ENCODE measurements at places on chromosomes 5 and 9.

DNA sequence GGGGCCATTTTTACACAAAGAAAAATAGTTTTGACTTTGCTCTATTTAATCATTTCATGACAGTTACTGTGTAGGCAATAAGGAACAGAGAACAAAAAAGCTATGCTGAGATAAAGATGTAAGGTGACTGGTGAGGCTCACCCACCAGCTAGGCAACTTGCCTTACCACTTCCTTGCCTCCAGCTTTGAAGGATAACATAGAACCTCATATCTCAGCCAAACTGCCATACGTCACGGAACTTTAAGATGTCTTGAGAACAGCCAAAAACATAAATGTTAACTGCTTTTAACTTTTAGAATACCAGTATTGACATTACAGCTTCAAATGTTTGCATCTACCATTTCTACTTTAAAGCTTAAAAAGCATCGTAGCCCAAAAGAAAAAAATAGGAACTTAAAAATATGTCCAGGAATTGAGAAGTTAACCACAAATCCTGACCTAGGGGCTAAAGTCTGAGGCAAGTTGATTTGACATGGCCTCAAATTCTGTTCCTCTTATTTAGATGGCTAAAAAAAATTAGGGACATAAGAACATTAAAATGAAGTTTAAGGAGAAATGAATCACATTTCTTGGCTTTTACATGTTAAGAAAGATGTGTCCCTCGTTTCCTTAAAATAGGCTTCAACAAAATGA lies 7.7 kb upstream of the GCNT4 start:
- no peak for DNase-seq

GRCh38 chr9:7186175-7186574 lies 428.4 kb downstream of the KDM4C start:
- no peak for DNase-seq

- no peak for DNase-seq
Observed at GRCh38 chr5:171242521-171242920, 66.5 kb upstream of the TLX3 start.

- no peak for DNase-seq
Observed at GRCh38 chr9:494764-495163, 280.1 kb downstream of the DOCK8 start.

- no peak for DNase-seq
Observed at GRCh38 chr5:72386639-72387038, 66.5 kb downstream of the PTCD2 start.
